Activated T-cell treated with anti-CD3 and anti-CD28 coated beads, Interleukin-2, amount 50 U/mL, for 72 hours (primary cell): ENCODE measurements at places on chromosomes 16 and 17.
A peak's percentile ranks its signal among the peaks of the same experiment; 100 is the strongest.

- no peak for DNase-seq
- H3K27me3 ChIP-seq, result no peaks in the 10 kb centered on the region
- no peaks in the 10 kb centered on the region for H3K4me1 ChIP-seq
- H3K27ac ChIP-seq, result no peak overlapping the region
Measured at GRCh38 chr17:33811004-33811760, 443.9 kb upstream of the CCL2 start.

DNA sequence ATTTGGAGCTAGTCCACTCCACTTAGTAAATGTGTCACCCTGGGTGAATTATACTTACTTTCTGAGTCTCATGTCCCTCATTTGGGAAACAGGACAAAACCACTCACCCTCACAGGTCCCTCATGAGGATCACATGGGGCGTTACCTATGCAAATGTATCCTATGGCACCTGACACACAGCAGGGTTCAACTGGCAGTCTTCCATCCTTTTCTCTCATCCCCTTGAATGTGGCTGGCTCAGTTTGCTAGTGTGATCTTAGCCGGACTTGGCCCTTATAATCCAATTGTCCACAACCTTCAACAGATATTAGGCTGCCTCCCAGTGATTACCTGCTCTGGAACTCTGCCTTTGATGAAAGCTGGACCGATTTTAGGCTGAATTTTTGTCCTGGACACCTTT is 308.8 kb downstream of the MAP2K6 start:
- DNase-seq, result no peak
- H3K27ac ChIP-seq, result no peak overlapping the region
- H3K4me3 ChIP-seq, result no peak overlapping the region

DNA sequence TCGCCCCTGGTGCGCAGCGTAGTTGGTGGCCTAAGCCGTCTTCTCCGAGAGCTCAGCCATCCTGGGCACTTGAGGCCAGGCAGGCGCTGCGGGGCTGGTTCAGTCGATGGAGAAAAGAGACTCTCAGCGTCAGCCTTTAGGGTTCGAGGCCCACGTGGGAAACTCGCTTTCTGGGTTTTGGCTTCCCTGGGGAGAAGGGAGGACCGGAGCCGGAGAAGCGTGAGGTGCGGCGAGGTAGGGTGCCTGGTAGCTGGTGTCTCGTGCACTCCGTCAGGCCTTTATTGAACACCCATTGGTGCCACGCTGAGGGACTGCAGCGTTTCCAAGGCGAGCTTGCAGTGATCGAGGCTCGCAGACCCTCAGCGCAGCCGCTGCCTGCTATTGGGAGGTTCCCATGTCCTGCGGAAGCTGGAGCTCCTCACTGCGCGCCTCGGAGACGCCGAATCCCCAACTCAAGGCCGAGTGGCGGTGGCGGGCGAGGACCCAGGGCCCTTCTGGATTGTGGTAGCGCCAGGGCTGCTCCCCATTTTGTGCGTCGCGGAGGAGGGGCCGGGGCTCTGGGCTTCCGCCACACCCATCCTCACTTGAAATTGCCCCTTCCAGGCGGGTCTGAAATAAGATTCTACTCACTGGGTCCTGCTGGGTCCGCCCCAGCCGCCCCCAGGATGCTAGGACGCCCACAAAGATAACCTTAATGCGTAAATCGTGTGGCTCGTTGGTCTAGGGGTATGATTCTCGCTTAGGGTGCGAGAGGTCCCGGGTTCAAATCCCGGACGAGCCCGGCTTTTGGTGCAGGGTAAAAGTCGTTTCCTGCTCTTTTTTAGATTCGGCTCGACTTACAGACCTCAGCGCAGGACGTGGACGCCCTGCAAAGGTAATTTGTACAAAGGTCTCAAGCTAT is 1.2 kb downstream of the OR1F1 start:
- DNase-seq, result peak; percentile 64
- peaks cover 61% of the 10 kb centered on the region for H3K27me3 ChIP-seq
- H3K4me1 ChIP-seq, result peaks cover 59% of the 10 kb centered on the region
- H3K36me3 ChIP-seq, result peaks cover 8% of the 10 kb centered on the region

DNA sequence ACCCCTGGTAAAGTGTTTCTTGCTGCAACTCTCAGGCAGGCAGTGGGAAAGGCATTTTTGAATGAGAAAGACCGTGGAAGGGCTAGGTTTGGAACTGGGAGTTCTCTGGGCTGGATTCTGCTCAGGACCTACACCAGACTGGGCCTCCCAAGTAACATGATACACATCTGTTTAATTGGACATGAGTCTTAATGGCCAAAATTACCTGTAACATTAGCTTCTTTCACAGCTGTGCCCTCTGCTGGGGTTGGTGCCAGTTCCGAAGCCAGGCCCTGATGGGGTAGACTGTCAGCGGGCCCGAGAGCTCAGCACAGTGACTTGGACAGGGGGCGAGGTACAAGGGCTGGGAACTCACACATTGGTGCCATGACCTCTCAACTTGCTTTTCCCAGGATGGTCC is 118.9 kb upstream of the IRX3 start:
- no peaks in the 10 kb centered on the region for H3K27me3 ChIP-seq
- H3K4me3 ChIP-seq, result no peak overlapping the region
- H3K36me3 ChIP-seq, result no peaks in the 10 kb centered on the region
- DNase-seq, result no peak
- H3K4me1 ChIP-seq, result no peaks in the 10 kb centered on the region

- no peaks in the 10 kb centered on the region for H3K36me3 ChIP-seq
- H3K4me3 ChIP-seq, result no peak overlapping the region
- H3K4me1 ChIP-seq, result peaks cover 17% of the 10 kb centered on the region
- no peak overlapping the region for H3K27ac ChIP-seq
- no peak for DNase-seq
- H3K27me3 ChIP-seq, result no peaks in the 10 kb centered on the region
Measured at GRCh38 chr17:83057793-83058265, 21.6 kb upstream of the METRNL start.
